WTC11 (cell line): ENCODE measurements at places on chromosomes 13 and 19.

DNA sequence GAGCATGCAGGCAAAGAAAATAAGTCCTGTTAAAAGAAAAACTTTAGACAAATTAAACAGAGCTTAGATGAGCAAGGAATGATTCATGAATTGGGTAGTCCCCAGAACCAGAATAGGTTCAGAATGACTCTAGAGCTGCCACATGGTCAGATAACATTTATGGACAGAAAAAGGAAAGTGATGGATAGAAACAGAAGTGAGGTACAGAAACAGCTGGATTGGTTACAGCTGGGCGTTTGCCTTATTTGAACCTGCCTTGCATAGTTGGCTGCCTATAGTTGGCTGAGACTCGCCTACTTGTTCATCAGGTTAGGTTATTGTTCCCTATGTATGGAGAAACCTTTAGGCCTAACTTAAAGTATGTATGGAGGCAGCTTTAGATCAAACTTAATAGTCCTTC is 35.4 kb downstream of the WDFY2 start:
- no peak for DNase-seq

DNA sequence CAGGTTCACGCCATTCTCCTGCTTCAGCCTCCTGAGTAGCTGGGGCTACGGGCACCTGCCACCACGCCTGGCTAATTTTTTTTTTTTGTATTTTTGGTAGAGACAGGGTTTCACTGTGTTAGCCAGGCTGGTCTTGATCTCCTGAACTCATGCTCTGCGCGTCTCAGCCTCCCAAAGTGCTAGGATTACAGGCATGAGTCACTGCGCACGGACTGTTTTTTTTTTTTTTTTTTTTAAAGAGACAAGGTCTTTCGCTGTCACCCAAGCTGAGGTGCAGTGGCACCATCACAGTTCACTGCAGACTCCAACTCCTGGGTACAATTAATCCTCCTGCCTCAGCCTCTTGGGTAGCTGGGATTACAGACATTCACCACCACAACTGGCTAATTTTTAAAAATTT is 8.2 kb upstream of the ADAMTS10 start:
- no peak for DNase-seq

DNA sequence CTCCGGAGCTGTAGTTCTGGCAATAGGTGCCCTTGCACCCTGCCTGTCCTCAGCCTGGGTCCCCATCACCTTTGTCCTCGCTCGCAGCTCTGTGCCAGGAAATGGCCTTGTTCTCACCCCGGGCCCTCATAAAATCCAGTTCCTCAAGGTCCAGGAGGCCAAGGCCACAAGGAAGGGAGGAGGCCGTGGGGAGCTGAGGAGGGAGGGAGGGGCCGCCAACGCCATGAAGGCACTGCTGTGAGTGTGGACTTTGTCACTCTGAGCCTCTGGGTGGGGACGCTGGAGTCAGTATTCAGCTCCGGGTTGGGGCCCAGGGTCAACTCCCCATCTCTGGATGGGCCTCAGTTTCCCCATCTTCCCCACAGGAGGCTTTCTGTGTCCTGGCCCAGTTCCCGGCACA is 9.2 kb upstream of the GNA11 start:
- no peak for DNase-seq

DNA sequence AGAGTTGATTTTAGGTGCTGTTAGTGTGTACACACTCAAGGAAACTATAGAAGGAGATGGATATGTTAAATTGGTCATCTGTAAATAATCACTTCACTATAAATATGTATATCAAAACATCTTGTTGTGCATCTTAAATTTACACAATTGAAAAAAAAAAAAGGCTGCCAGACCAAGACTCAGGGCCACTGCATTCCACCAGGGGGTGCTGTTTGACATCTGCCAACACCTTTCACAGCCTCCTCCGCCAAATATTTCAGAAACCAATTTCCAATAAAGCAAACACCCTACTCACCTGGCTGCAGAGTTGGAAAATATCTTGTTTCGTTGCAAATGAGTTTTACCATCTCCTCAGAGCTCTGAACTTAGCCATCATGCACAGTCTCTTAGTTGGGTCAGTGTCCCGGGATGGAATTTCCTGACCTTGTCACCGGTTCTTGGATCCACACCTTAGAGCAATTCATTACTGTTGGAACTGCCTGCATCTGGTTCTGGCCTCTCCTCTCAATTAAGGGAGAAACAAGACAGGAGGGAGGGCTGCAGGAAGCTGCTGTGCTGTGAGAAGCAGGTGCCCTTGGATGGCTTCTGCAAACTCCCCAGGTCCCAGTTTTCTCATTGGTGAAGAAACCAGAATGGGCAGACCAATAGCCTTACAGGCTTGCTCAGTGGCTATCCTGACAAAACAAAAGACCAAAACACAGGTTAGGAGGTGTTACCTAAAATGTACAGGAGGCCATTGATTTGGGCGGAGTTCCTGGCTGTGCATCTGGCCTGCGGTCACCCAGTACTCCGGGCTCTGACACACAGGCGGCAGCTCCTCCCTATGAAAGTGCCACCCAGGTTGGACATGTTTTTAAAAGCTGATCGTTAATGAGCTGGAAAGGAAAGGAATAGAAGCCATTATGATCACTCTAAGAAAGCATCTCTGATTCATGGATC is 746.6 kb downstream of the UQCRFS1 start:
- DNase-seq: peak; percentile 79

DNA sequence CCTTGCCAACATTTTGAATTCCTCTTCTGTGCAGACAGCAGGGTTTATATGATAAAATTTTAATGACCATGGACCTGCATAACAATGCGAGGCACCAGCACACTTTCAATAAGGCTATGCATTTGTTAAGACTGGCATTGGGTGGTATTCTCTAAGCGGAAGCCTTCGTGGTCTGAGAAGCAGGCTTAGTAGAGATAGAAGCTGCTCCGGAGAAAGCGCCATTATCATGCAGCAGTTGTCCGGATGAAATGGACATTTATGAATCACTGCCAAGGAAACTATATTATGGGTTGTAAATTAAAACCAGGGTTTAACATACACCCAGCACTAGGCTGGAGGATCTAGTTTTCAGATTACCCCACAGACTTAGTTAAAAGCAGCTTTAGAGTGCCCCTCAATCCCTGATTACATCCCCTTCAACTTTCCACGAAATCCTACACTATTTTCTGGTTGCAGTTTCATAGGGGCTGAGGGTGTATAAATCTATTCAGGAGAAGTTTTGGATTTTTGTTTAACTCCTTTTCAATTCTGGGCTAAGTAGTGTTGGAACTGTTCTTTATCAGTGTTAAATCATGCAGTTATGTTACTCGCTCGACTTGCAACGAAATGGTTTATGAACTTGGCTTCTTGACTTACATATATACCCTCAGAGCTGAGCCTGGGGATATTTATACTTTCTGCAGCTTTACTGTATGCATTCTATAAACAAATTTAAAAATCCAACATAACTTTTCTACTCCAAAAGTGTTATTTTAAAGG is 193.3 kb downstream of the PCDH9 start:
- no peak for DNase-seq

GRCh38 chr13:31032528-31033113 is 100.2 kb downstream of the TEX26 start:
- no peak for DNase-seq

DNA sequence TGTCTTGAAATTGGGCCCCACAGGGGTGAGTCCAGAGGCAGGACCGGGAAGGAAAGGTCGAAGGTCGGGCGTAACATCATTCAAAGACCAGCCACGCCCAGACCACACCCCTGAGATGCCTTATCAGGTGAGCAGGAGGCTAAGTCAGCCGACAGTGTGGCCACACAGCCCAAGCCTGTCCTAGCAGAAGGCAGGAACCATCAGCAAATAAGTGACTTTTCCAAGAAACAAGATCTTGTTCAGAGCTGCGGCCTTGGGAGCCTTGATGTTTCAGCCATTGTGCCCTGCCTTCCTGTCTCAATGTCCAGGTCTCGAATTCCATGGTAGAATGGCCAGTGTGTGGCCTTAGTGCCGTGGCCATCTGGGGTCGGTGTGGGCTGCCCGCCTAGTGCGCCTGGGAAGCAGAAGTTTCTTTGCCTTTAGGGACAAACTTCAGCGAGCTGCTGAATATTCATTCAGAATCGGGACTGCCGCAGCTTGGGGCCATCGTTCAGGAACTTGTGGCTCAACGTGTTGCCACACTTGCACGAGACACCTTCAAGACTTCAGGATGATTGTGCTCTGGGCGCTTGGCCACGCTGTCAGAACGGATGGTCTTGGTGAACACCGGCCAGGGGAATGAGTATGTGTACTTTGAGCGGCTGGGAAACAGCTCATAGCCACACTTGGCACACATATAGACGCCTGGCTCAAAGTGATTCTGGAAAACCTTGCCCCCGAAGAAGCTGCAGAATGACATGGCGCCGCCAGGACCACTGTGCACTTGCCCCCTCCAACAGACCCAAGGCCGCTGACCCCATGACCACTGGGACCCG is 6.1 kb upstream of the IFNL4 start:
- no peak for DNase-seq

- no peak for DNase-seq
Measured at GRCh38 chr13:40206241-40207000, 460.0 kb downstream of the FOXO1 start.

GRCh38 chr19:8069096-8069973 is 16.8 kb downstream of the CCL25 start:
- DNase-seq: peak; percentile 73

- DNase-seq: no peak
Measured at GRCh38 chr13:21069561-21070004, 8.2 kb upstream of the LATS2 start.

- no peak for DNase-seq
Measured at GRCh38 chr13:23175920-23176319, 4.9 kb upstream of the SGCG start.

- no peak for DNase-seq
Measured at GRCh38 chr13:36332986-36333385, 13.2 kb downstream of the SPART start.

- DNase-seq: peak; percentile 38
Measured at GRCh38 chr19:45901432-45901911, 941 bp downstream of the MYPOP start.
